ENCODE measurements at places on chromosomes 2 and 18.

- no peak for DNase-seq
Observed at GRCh38 chr2:175154661-175155082, 13.3 kb downstream of the ATF2 start.

GRCh38 chr2:17441790-17442189, 76.5 kb downstream of the RAD51AP2 start:
- DNase-seq, result no peak

DNA sequence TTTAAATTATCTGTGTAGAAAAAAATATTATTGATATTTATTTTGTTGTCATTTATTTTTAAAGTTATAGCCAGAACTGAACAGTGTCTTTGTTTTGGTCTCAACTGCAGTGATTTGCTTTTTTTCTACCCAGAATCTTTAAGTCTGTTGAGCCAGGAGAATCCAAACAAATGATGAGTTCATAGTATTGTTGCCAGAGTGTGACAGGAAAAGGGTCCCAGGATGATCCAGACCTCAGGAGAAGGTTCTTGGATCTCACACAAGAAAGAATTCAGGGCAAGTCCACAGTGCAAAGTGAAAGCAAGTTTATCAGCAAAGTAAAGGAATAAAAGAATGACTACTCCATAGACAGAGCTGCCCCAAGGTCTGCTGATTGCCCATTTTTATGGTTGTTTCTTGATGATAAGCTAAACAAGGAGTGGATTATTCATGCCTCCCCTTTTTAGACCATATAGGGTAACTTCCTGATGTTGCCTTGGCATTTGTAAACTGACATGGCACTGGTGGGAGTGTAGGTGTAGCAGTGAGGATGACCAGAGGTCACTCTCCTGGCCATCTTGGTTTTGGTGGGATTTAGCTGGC, 127.1 kb downstream of the AGPS start:
- DNase-seq, result no peak

DNA sequence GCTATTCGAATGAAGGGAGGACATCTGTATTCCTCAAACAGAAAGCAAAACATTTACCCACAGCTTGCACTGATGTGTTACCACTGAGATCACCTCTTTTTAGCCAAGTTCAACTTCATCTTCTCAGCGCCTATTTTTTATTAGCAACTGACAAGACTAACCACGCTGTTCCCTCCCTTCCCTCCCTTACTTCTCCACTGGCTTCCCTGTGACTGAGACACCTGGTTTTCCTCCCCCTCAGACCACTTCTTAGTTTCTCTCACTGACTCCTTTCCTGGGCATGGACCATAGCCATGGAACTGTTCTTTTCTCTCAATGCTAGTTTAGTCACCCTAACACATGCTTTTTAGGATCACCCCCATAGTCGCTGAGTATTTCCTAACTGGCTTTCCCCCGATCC, 3.3 kb downstream of the L3MBTL4 start:
- DNase-seq, result no peak

- DNase-seq, result peak; percentile 21
Observed at GRCh38 chr18:23908827-23909226, 105.7 kb upstream of the TTC39C start.

GRCh38 chr2:205679410-205680009, 2.8 kb upstream of the NRP2 start:
- no peak for DNase-seq

- no peak for DNase-seq
Observed at GRCh38 chr2:235966396-235966795, 201.8 kb downstream of the GBX2 start.

DNA sequence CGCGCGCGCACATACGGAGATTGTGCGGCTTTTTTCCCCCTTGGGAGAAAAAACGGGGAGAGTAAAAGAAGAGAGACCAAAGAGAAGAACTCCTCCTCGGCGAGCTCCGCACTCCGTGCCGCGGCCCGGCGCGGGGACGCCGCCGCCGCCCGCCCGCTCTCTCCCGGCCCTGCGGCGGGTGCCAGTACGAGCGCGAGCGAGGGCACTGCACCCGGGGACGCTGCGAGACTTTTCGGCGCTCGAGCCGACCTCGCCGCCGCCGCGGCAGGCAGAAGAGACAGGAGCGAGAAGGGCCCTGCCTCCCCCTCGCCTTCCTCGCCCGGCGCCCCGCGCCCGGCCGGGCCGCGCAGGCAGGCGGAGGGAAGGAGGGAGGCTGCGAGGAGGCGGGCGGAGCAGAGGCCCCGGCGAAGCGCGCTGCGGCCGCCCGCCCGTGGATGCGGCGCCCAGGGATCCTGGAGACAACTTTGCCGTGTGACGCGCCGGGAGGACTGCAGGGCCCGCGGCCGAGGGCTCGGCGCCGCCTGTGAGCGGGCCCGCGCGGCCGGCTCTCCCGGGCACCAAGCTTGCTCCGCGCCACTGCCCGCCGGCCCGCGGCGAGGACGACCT, 857 bp upstream of the INHBB start:
- no peak for DNase-seq

DNA sequence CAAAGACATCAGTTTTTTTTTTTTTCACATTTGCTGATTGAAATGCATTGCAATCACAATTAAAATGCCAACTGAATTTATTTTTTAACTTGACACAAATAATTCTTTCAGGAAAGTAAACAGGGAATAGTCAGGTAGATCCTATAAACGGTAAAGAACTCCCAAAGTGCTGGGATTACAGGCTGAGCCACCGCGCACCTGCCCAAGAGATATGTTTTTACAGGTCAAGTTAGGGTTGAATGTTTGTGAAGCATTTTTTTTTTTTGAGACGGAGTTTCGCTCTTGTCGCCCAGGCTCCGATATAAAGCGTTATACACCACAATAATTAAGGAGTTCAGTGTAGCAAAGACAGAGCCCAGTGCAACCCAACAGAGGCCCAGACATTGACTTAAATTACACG, 15.1 kb downstream of the ITM2C start:
- no peak for DNase-seq

- no peak for DNase-seq
Observed at GRCh38 chr2:180664507-180664906, 315.9 kb upstream of the UBE2E3 start.

DNA sequence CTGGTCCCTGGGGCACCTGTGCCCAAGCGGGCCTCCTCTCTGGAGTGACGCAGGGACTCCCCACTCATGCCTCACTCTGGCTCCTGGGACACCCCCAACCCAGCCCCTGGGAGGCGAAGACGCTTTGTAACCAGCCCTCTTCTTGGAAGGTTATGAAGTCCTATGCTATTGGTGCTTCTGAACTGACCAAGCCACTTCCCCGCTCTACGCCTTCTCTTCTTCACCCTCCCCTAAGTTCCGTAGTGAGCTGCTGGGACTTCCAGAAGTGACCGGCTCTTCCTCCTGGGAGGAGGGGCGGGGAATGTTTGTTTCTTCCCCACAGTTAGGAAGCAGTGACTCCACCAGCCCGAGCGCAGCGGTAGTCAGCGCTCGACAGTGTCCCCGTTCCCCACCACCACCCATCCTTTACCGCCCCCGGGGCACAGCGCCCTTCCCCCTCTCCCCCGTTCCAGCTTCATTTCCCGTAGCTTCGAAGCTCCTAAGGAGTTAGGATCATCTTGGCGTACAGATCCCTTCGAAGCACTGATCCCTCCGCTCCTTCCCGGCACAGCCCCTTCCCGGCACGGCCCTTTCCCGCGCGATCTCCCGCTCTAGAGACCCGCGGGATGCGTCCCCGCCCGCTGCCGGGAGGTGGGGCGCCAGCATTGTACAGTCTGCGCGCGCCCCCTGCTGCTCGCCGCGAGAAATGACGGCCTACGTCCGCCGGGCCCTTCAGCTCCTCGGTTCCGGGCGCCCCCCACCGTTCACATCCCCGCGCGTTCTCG, 25.3 kb upstream of the NOTO start:
- peak; percentile 96 for DNase-seq

GRCh38 chr2:218192902-218193430, 24.0 kb upstream of the ARPC2 start:
- peak; percentile 27 for DNase-seq

GRCh38 chr2:54040250-54040649, 69.5 kb upstream of the PSME4 start:
- no peak for DNase-seq

DNA sequence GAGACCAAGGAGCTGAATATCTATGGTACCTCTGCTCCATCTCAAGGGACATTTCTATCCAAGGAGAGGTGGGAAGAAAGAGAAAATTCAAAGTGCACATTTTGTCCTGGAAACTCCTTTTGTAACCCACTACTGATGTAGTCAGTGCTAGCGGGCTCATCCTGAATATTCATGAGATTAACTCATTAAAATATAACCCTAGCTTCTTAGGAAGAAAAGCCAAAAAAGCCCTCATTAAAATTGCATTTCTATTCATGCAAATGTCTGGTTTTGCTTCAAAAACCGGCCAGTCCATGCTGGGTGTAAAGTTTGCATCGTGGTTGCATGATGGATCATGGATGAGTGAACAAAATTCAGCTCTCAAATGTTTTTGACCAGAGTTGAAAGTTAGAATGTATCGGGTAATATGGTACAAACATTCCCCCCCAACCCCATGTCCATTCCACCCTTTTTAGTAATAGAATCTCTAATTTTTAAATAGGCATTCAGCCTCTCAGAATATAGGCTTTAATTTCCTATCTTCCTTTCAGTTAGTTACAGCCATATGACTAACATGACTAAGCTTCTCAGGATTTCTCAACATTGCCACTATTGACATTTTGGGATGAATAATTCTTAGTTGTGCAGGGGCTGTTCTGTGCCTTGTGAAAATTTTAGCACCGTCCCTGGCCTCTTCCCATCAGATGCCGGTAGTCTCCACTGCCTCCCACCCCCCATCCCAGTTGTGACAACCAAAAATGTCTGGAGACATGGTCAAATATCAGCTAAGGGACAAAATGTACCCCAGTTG, 104.2 kb upstream of the RND3 start:
- peak; percentile 10 for DNase-seq

DNA sequence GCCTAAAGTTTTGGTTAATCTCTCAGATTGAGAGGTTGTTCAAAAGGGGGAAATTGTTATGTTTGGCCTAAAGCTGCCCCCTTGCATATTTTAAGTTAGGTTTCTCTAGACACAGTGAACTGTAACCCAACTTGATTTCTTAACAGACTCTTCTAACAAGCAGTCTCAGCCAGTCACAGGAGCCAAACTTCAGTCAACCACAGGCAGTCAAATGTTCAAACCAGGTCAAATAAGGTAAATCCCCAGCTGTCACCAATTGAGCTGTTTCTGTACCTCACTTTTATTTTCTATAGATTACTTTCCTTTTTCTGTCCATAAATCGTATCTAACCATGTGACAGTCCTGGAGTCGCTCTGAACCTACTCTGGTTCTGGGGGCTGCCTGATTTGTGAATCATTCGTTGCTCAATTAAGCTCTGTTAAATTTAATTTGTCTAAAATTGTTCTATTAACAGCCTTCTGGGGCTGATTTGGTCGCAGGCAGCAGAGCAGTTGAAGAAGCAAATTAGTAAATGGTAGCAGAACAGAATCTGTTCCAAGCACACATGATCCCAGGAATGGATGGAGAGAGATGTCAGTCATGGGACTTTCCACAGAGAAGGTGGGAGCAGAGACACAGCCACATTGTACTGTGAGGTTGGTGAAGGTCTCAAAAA, 16.4 kb upstream of the NFU1 start:
- DNase-seq, result no peak

- DNase-seq, result no peak
Observed at GRCh38 chr2:189442468-189442867, 1.2 kb downstream of the WDR75 start.

GRCh38 chr2:33084433-33084832, 137.7 kb downstream of the LTBP1 start:
- DNase-seq, result no peak

- DNase-seq, result peak; percentile 61
Observed at GRCh38 chr2:47309952-47310800, 92.8 kb upstream of the MSH2 start.

DNA sequence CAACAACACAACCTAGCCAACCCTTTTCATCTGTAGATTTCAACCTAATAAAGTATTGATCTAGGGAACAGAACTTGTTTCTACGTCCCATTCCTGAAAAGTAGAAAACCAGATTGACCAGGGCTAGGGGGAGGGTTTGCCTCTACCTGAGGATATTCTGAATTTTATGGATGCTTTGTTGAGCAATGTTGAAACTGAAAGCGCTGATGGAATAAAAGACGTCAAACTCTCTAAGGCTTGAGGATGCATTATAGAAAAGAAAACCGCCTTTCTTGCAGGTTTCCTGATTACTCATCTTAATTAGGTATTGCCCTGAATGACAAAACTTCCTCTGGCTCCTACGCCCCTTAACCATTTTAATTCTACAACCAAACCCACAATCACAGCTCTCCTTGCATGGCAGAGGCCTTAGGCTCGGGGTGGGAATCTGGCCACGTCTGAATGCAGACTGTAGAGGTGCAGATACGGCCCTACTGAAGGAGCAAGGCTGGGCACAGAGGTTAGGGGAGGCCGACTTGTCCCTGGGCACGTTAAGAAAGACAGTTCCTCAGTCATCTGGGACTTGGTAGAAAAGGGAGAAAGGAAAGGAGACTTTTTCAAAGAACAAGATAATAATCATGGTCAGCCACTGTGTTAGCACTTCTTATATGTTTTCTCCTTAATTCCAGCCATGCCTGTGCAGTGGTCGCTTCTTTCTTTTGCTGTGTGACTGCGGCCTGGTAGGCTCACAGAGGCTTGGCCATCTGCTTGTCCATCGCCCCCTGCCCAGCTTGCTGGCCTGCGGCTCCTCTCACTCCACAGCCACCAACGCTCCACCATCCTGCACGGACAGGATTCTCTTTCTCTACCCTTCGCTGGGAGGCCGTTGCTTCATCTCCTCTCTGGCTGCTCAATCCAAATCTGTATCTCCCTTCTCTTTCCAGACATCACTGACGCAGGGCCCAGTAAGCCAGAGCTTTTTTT, 209.5 kb downstream of the VAPA start:
- peak; percentile 91 for DNase-seq

All from suppressor macrophage treated with lipopolysaccharide for 1 hour (primary cell).